ENCODE measurements at places on chromosomes 11 and 22.
A peak's percentile ranks its signal among the peaks of the same experiment; 100 is the strongest.

GRCh38 chr11:29306527-29306926 is 710.3 kb downstream of the KCNA4 start:
- DNase-seq: no peak

DNA sequence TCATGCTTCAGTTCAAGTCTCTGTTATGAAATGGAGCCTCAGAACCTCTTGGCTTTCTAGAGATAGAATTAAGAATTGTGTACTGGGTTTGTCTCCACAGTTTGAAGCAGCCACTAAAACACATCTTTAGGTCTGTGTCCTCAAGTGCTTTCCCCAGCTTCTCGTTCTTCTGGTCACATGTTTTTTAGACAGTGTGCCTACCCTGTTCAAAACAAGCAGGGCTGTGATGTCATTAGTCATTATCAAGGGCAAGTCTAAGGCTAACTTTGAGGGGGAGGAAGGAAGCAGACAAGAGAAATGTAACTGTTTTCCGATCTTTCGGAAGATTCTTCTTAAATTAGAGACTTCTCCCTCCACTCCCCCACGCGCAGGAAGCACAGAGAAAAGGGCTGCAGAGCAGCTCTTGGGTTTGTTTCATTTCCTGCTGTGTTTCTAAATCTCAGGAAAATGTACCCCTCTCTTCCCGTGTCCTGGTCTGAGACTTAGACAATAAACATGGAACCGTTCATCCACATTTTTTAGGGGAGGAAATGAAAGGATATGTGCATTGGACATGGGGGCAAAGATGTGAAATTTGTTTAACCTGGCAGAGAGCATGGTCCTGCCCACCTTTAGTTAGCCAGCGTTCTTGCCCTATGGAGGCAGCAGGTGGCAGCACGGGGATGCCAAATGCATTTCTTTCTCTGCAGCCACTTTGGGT is 3.1 kb downstream of the AKIP1 start:
- peak; percentile 72 for DNase-seq

DNA sequence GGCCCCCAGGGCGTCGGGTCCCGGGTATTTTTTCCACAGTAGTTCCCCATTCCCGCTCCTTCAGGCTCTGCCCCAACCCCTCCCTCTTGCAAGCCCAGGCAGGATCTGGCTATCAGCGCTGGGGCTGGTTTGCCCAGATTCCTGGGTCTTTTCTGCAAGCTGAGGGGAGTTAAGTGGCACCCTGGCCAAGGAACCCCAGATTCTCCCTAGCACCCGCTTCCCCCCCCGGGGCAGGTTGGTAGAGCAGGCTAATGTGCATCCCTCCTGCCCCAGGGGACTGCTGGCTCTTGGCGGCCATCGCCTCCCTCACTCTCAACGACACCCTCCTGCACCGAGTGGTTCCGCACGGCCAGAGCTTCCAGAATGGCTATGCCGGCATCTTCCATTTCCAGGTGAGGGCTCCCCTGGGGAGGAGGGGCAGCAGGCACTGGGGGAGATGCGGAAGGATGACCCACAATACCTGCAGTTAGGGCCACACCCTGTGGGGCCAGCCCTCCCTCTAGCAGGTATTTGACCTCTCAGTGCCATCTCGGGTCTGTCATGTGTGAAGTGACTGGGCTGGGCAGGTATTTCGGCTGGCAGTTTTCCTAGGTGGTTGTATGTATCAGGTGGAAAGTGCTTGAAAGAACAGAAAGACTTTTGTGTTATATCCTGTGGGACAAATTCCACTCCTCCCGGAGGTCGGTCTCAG is 1.6 kb downstream of the CAPN1 start:
- DNase-seq: no peak

DNA sequence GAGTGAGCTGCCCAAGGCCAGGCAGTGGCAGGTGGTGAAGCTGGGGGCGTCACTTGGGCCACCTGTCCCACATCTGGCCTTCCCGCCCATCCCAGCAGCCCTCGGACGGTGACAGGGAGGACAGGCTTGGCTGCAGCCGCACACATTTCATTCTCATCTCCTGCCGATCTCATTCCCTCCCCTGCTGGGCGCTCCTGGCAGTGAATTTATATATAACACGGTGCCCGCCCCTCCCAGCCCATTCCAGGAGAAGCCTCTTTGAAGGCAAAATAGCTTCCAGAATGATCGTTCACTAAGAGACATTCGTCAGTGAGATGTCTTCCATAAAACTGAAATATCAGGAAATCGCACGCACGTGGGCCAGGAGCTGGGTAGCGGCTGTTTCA is 861.3 kb downstream of the TBC1D22A start:
- peak; percentile 18 for DNase-seq

DNA sequence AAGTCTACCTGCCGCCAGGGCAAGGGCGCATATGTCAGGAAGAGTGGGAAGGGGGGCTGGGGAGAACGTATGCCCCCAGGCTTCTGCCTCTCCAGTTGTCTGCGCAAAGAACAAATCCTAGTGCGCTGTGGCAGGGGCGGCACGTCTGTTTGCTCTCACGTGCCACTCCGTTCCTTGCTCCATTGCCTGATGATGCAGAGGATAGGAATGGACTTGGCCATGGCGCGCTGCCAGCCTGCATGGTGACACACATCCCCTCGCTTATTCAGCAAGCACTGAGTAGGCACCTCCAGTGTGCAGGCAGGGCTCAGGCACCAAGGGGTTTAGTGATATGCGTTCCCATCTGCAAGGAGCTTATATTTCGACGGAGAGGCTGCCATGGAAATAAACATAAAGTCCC is 45.4 kb upstream of the SLC22A12 start:
- DNase-seq: no peak

DNA sequence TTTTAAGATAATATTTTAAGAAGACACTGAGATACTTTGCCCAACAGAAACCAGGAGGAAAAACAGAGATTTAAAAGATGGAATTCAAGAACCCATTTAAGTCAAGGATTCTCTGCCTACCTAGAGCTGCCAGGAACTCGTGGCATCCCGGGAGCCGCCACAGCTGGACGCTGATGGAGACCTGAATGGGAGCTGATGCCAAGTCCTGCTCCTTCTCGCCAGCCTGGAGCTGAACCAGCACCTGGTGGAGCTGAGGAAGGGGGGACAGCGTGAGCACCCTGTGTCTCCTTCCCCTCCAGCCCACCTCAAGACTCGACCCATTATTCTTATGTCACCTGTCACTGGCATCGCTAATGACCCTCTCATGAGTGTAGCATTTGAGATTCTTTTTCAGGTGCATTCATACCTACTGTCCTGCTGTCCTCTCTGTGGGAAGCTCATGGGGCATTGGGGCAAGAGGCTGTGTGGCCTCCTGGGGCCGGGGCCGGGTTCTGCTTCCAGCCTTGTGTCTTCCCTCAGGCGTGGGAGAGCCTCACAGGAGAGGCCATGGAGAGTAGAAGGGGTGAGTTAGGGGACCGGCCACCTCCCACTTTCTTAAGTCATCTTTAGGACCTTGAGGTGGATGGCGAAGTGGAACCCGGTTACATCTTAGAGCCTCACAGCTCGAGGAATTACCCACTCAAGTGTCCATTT is 70.8 kb upstream of the PITPNB start:
- no peak for DNase-seq

- peak; percentile 68 for DNase-seq
Observed at GRCh38 chr22:19855504-19856409, 1.1 kb upstream of the GNB1L start.

DNA sequence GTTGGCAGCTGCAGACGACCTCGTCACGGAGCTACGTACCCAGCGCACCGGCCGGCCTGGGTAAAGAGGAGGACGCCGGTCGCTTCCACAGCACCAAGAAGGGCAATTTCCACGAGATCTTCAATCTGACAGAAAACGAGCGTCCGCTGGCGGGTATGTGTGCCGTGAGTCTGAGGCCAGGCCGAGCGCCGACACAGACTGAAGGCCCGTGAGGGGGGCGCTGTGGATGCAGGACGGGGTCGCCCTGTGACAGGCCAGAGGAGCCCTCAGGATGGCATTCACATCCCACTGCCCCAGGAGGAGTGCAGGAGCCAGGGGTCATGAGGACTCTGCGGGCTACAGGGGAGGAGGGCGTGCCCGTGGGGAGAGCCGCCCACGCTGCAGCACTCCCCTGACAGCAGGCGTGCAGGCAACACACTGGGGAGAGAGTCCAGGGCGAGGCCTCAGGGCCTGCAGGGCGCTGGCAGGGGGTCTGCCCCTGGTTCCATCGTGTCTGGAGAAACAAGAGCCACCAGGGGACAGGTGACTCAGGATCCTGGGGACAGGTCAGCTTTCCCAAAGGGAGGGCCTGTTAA is 53.6 kb downstream of the GRAMD4 start:
- DNase-seq: no peak

GRCh38 chr11:86717817-86718501 is 45.5 kb upstream of the ME3 start:
- no peak for DNase-seq

GRCh38 chr11:68164437-68164836 is 43.2 kb upstream of the CHKA start:
- DNase-seq: no peak

DNA sequence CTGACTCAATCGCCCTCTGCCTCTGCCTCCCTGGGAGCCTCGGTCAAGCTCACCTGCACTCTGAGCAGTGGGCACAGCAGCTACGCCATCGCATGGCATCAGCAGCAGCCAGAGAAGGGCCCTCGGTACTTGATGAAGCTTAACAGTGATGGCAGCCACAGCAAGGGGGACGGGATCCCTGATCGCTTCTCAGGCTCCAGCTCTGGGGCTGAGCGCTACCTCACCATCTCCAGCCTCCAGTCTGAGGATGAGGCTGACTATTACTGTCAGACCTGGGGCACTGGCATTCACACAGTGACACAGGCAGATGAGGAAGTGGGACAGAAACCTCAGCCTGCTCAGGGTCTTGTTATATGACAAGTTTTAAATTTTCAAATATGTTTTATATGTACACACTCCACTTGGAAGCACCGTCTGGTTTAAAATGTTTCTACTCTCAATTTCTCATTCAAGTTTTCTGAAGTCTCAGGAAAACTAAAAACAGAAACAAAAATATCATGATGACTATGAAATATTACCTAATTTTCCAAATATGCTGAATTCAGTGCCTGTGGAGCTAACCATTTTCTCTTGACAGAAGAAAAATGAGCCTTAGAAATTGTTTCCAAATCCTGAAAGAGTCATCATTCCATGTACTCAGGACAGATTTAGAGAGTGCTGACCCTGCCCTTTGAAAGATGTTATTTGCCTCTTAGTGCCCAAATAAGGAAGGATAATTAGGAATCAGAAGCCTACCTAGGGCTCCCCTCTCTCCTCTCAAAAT is 48.8 kb upstream of the TOP3B start:
- DNase-seq: no peak
